ENCODE measurements at places on chromosomes 16 and 17.

- no peak for DNase-seq
Observed at GRCh38 chr16:81586977-81587625, 142.5 kb downstream of the CMIP start.

GRCh38 chr16:86343027-86343795 is 167.1 kb upstream of the FOXF1 start:
- no peak for DNase-seq

DNA sequence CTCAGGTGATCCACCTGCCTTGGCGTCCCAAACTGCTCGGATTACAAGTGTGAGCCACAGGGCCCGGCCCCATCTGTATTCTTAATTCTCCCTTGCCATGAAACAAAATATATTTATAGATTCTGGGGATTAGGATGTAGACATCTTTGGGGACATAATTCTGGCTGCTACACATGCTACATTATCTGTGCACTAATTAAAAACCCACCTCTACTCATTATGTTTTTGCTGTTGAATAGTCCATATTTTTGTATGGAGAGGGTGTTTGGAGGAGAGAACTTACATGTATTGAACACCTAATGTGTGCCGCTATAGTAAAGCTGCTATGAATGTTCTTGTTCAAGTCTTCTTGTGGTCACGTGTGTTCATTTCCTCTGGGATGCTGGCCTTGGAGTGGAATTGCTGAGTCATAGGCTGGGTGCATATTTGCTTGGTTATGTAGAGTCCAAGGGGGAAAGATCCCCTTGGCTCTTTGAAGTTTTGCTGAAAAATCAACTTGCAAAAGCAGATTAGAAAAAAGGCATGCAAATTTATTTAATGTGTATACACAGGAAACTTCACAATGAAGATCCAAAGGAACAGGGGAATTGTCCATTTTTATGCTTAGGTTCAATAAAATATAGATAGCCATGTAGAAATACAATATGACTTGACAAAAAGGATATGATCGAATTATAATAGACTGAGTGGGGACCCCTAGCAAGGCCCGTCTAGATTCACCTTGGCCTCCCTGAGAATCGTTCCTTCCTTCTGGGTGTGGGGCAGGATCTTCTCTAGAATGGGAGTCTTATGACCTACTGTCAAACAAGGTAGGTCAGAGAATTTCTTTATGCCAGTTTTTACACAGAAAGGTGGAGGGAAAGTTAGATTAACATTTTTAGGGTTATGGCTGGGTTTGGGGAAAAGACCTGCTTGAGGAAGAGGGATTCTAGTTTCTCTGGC is 42.1 kb upstream of the GPRC5B start:
- DNase-seq, result no peak

DNA sequence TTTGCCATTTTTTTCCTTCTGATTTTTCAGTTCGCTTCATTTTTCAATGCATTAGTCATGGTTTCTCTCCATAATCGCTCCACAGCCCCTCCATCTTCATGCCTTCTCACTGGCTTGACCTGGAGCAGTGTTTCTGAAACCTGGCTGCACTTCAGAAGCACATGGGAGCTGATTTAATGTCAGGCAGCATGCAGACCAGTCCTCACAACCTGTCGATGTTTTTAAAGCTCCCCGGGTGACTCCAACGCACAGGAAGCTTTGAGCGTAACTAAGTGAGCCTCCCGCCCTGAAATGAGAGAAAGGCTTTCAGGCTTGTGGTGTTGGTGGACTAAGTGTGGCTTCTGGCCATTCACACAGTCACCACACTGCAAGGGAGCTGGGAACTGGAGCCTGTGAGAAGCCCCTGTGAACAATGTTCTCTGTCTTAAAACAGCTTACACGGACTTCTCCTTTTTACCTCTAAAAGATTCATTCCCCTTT is 16.8 kb upstream of the DRG2 start:
- DNase-seq, result no peak

DNA sequence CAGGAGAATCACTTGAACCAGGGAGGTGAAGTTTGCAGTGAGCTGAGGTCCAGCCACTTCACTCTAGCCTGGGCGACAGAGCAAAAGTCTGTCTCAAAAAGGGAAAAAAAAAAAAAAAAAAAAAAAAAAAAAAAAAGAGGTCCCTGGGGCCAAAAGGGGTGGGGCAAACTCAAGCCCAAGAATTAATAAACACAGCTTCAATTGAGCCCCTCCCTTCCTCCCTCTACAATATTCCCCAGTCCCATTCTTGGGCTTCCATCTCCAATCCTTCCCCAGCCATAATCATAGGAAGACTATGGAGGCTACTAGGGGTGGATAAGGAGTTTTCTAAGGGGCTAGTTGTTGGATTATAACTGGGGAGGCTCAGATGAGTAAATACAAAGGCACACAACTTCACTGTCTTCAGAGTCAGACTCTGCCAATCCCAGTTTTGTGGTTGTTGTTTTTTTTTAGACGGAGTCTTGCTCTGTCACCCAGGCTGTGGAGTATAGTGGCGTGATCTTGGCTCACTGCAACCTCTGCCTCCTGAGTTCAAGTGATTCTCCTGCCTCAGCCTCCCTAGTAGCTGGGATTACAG is 9.5 kb downstream of the CAVIN1 start:
- DNase-seq, result no peak

- DNase-seq, result no peak
Observed at GRCh38 chr17:21019976-21020586, 22.7 kb downstream of the USP22 start.

- DNase-seq, result no peak
Observed at GRCh38 chr17:76572201-76572910, 13.3 kb downstream of the ST6GALNAC2 start.

DNA sequence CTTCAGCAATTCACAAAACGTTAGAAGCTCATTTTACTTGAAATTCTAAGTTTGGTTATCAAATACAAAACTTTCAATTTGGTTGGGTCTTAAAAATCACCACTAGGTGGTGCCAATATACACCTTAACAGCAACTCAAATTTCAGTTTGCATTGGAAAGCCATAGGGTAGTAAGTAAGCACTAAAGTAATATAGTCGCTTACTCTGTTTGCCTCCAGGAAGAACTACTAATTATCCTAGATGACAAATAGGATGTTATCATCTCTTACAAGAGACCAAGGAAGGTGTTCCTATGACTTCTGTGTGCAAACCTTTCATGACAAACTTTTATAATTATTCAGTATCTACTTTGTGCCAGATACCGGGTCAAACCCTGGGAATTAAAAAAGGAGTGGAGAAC is 93.3 kb downstream of the MYO1D start:
- no peak for DNase-seq

- no peak for DNase-seq
Observed at GRCh38 chr17:70767102-70767701, 597.9 kb downstream of the KCNJ2 start.

DNA sequence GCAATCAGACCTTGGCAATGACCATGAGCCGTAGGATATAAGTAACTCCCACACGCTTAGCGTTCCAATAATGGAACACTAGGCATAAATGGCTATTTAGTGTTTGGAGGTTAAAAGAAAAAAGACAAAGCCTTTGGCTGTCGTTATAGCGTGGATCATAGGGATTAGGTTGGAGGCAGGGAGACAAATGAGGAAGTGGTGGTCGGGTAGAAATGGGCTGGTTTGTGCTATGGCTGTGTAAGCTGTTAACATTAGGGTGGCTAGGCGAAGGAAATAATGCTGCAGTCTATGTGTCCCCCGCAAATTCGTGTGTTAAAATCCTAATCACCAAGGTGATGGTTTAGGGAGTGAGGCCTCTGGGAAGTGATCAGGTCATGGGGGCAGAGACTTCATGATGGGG is 120.4 kb upstream of the IRX6 start:
- DNase-seq, result no peak

DNA sequence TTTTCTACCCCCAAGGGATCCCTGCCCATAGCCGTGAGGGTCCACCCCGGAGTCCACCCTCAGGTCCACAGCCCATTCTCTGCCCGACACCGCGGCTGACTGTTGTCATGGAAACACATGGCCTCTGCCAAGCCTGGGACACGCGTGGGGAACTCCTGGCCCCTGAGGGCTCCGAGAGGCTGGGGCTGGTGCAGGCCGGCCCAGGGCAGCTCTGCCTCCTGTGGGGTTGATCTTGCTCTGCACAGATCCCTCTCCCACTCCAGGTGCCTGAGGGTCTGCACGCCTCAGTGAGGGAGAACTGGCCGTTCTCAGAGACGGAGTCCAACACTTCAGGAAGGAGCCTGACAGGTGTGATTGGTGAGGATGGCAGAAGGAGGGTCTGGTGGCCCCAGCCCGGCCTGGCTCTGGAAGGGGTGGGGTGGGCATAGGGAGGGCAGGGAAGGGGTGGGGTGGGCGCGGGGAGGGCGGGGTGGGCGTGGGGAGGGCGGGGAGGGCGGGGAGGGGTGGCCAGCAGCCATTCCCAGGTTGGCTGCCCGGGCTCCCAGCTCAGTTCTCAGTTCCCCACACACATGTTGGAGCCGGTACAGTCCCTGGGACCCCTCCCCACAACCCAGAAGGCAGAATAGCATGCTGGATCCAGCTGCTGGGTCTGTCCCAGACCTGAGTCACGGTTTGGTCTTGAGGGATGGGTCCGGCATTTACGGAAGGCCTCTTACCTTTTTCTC is 6.4 kb downstream of the MRPL28 start:
- no peak for DNase-seq

DNA sequence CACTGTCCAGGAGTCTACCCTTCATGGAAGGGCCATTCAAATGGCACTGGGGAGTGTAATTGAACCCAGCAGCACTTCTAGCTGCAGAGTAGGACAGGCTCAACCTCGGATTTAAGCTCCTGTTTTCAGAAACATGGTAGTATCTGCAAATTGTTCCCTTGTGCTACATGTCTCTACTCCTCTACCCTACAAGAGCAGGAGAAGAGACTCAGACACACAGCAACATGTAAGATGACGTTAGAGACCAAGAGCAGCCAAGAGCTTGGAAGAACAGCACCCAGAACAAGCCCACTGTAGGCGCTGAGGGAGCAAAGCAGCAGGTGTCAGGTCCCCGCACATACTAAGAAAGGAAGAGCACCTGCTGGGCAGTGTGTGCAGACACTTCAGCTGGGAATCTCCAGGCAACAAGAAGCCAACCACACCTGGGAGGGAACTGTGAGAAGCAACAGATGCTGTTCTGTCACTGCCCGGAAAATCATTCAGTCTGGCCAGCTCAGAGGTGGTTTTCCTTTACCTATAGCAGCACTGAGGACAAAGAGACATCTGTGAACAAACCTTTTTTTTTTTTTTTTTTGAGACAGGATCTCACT is 35.6 kb upstream of the MNT start:
- DNase-seq, result no peak

DNA sequence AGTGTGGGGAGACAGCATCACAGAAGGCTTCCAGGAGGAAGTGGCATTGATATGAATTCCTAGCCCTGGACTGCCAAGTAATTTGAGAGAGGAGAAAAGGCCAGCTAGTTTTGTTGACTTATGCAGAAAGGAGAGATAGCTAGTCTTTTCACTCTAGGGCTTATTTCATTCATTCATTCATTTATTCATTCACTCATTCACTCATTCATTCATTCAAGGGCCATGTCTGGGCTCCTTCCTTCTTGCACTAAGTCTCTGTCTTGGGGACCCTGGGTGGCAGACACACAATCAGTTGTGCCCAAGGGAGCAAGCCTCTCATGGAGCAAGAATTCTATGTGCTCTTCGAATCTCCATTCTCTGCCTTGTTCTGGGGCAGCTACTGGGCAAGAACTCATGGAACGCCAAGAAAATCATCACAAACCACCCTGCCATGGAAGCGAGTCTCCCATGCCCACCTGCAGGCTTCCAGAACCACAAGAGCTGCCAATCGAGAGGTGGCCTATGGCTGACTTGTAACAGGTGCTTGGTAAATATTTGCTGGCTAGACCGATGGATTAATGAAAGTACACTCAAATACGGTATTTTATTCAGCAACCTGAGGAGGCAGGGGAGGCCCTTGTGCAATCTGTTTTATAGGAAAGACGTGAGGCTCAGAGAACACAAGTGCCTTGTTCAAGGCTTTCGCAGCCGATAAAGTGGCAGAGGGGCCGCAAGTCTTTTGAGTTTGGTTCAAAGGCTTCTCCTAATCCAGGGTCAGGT is 223.6 kb downstream of the XYLT1 start:
- no peak for DNase-seq

DNA sequence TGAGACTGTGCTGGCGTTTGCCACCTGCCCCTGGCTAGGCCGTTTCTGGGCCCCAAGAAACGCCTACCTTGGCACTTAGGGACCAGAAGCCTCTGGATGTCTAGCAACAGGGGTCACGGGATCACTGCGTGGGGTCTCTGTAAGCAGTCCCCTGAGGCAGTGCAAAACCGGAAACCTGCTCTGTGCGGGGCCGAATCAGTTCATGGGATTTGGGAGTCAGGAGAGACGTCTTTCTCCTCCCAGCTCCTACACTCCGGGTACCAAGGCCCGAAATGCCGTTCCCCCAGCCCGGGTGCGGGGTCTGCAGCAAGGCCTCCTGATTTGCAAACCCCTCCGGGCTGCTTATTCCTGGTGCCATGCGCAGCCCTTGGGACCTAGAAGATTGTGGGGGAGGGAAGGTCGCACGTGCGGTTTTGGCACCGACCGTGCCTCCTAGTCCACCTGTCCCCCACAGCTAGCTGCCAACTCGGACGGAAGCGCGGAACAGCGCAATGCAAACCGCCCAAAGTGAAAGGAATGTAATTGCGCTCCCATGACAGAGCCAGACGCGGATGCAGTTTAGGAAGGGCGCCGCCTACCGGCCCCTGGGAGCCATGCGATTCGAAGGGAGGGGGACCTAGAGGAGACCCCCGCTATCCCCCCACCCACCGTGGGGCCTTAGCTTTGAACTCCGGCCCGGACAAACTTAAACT is 6.5 kb downstream of the IRX5 start:
- no peak for DNase-seq

DNA sequence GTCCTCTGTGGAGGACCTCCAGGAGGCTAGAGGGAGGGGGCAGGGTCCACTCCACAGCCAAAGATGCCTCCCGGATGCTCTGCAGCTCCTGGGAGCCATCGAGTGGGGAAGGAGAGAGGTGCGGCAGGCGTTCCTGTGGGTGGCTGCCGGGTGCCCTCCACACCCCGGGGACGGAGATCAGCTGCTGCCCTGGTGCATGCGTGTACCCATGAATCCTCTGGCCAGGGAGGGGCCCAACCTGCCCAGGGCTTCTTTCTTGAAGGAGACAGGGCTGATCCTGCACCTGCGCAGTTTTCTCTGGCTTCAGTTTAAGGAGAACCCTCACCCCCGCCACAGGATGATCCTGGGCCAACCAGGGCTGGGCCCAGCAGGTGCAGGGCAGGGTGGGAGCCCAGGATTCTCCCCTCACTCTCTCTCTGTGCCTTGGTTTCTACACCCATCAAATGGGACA is 33.5 kb upstream of the DOC2B start:
- no peak for DNase-seq

DNA sequence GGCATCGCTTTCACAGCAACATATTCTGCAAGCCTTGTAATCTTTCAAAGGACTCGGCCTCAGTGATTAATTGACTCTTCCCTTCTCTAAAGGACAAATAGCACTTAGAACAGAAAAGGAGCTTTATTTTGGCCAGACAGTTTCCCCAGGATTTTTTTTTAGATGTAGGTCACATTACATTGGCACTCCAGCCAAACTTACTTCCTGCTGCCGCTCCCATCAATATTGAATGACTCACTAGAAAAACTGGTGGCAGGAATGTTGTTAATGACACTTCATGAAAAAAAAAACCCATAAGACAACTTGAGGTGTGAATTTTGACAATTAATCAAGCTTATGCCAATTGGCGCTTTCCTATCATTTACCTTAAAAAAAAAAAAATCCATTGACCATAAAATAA is 432.6 kb downstream of the TOX3 start:
- DNase-seq, result no peak

Data from stimulated activated CD8-positive, alpha-beta memory T cell treated with anti-CD3 and anti-CD28 coated beads, Interleukin-15, amount 100 ng/mL, for 48 hours (primary cell).